ENCODE measurements at places on chromosomes 2 and 18.

DNA sequence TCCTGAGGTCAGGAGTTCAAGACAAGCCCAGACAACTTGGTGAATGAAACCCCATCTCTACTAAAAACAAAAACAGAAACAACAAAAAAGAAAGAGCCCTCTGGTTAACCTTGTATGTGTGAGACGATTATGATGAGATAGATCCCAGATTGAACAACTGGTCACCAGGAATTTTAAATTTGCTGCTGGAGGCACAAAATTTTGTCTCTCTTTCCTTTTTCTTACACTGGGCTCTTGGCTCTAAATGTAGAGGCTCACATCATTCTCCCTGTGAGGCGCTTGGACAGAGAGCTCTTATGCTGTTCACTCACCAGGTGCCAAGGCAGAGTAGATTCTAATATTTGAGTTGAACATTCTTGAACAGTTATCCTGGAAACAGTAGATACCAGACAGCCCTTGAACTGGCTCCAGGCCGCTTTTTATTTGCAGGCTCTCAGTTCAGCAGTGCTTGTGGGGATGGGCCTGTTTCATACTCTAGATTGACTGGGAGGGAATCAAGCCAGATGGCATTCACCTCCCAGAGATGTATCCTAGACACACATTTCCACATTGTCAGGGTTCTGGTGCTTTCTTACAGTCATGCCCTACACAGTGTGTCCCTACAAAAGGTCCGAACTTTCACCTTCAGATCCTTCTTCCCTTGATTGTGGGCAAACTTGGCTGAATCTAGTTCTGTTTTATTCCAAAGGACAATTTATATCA, 1159.6 kb downstream of the RPIA start:
- DNase-seq = no peak

GRCh38 chr18:57434536-57435494, at the start of gene ONECUT2:
Gene ONECUT2, plus strand, starts transcription at chr18:57435374. Its CDS starts 343 bp downstream, at chr18:57435717.
- no peak for DNase-seq

DNA sequence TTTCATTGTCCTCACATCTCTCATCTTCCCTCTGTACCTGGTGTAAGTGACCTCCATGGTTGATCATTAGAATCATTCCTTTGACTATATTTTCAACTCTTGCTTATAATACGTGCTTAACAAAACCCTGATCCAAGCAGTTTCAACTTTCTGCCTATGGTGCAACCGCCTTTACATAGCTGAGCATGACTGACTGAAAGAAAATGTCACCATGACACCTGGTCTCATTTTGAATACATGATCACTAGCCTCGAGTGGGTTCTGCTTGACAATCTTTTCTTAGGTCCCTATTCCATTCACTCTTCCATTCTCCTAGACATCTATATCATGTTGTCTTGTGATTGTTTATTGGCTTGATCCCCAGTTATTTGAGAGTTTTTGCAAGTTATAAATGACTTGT, 78.9 kb upstream of the STAM2 start:
- no peak for DNase-seq

- DNase-seq = no peak
These were observed 23.7 kb downstream of the RTP5 start for GRCh38 chr2:241893265-241893664.

DNA sequence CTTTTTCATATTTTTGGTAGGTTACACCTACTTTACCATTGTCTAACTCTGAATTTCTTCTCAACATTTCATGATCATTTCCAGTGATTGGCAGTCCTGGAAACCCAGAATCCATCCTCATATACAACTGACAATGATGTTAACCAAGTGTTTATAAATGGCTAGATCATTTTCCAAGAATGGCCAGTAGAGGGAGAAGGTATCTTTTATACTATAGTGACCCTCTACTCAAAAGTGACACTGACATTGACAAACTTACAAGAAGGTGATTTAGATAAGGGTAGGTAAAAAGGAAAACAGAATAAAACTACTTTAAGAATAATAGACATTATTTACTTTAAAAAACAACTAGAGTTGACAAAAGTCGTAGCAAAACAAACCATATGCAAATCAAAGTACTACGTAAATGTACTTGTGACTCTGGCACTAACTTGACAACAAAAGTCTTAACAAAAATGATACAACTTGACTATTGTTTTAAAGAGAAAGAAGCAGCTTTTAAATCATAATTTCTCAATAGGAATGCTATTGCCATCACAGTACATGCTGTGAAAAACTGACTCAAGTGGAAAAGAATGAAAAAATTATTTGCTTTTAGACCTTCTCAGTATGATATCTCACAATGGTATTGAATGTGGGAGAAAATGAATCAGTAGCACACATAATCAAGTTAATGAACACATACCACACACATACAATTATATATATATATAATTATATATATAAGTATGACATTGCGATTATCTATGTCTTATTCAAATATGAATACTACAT, 76.6 kb upstream of the GRB14 start:
- DNase-seq = no peak

DNA sequence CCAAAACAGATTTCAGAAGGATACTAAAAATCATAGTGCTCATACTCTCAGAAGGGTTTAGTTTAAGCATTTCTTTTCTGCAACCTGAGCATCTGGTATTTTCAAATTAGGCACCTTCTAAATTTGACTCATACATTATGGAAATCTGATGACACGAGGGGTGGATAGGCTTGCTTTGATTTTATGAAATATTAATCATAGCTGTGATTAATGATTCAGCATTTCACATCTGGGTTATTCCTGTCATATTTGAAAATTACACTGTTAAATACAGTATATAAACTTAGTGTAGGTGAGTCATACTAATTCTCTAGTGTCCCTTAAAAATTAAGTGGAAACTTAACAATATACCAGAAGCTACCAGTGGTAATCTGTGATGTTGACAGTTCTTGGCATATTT, 47.7 kb downstream of the MRPS9 start:
- DNase-seq = no peak

DNA sequence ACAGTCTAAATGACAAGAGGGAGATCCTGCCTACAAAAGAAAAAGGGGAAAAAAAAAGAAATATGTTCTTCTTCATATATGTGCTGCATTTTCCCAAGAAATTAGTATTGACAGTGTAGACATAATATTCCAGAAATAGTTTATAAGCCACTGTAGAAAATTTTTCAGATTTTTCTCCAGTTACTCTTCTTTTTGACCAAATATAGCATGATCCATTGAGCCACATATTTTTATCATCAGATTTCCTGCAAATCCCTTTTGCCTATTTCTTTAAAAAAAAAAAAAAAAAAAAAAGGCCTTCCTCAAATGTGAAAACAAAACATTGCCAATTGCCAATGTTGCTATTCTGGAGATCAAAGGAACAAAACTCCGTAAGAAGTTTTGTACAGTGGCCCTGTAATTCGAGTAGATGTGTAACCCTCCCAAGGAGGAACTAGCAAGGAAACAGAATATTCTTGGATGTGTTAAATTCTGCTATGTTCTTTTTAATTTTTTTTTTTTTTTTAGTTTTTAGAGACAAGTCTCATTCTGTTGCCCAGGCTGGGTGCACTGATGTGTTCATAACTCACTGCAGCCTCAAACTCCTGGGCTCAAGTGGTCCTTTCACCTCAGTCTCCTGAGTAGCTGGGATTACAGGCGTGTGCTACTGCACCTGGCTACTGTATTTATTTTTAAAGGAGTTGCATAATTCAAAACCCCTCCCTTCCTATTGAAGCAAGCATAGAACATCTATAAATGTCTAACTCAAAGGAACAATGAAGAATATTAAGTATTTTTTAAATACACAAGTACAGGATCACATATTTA, 12.5 kb upstream of the CABYR start:
- DNase-seq = no peak

- no peak for DNase-seq
These were observed 102.4 kb downstream of the GALNT3 start for GRCh38 chr2:165691615-165692014.

DNA sequence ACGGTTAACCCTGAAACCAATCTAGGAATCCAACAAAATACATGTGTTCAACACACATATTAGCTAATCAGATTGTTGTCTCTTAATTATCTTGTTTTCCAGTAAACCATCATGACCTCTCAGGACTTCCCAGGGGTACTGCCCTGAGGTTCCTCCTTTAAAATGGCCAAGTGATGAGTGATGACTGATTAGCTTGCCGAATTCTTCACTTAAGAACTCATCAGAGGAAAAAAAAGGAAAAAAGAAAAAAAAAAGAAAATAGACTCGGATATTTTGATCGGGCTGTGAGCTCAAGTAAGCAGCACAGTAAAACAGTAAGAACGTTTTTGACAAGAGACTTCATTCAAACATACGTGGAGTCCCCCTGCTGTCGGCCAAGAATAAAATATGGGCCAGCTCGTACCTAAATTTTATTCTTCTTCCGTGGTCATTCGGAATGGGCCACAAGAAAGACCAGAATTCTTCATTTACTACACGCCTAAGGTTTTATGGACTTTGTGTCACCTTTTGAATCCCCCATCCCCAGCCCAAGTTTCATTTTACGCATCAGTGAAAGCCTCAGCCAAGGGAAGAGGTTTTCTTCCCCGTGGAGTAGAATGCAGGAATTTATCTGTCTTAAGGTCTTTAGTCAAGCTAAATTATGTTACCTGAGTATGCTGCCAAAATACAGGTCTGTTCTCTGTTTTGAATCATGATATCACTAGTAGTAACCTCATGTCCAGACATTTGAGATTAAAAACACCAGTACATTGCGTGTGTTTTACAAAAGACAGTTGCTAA, 40.5 kb downstream of the COLEC12 start:
- no peak for DNase-seq

GRCh38 chr2:201450954-201451291, 335 bp downstream of the TRAK2 start:
- DNase-seq = no peak

- no peak for DNase-seq
These were observed 486 bp upstream of the GPR39 start for GRCh38 chr2:132415915-132416722.

DNA sequence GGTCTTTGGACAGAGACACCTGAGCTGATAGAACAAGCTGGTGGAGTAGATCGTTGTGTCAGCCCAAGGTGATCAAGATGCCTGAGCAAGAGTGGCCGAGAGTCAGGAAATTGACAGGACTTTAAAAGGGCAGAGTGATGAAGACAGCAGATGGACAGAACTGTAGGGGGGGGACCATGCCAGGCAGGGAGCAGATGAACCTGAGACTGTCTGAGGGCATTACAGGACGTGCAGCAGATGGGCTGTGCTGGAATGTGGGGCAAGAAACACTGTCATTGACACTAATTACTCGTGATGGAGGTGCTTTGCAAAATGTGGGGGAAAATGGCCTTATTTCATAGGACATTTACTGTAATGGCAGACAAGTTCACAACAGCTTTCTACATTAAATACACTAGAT, 225.0 kb downstream of the THSD7B start:
- no peak for DNase-seq

GRCh38 chr2:136439064-136439676, 321.2 kb upstream of the CXCR4 start:
- DNase-seq = no peak

- no peak for DNase-seq
These were observed 86.2 kb downstream of the COPS8 start for GRCh38 chr2:237171881-237172280.

GRCh38 chr2:23636426-23636825, 251.4 kb downstream of the KLHL29 start:
- DNase-seq = no peak

- no peak for DNase-seq
These were observed 80.4 kb upstream of the RND3 start for GRCh38 chr2:150567771-150568301.

GRCh38 chr2:217929757-217930707, 72.8 kb downstream of the TNS1 start:
- no peak for DNase-seq

DNA sequence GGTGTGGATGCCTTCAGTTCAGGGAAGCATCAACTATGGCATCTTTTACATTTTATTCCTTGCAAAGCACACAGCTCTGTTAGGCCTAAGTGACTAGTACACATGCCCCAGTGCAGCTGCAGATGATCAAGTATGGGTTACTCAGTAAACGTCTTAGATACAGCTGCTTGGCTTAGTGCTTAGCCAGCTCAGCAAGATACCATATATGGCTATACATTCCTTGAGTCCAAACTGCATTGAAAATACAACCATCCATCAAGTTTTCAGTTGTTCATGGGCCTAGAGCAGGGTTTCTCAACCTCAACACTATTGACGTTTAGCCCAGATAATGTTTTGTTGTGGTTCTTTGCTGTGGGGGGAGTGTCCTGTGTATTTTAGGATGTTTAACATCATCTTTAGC, 769.9 kb downstream of the TSN start:
- no peak for DNase-seq

DNA sequence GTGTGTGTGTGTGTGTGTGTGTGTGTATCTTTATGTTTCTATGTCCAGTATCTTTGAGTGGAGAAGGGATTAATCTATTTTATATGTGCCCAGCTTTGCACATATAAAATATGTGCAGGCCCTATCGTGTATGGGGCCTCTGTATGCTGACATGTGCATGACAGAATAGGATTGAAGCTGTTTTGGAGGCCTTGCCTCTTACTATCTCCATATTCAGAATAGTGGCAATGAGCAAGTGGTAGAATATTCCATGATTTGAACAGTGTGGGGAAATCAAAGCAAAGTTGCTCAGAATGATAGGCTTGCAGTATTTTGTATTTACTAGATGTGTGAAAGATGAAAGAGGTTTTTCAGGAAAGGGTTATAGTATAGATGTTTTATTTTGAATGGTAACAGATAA, 480.8 kb downstream of the XIRP2 start:
- no peak for DNase-seq

DNA sequence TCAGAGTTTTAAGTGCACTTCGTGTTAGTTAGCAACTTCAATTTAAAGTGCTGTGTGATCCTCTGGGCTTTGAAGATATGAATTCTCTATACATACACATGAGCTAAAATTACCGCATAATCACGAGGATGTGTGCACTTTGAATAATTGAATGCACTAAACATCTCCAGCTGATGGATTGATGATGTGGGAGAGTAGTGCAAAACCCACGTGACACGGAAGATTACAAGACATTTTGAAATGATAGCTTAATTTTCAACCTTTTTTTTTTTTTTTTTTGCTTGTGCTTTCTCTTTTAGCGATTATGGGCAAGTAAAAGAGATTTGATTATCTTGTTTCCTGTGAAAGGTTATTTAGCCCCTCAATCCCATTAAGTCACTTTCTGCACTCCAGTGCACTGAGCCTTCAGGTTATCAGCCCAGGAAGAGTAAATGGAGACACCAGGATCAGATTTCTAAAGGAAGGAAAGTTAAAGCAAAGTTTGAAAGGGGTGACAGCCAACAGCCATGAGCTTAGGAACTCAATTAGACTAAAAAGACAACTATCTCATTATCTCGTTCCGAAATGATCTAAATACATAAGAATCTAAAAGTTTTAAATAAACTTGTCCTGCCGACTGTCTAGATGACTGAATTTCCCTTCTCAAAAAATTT, 81.6 kb downstream of the CDK15 start:
- no peak for DNase-seq

DNA sequence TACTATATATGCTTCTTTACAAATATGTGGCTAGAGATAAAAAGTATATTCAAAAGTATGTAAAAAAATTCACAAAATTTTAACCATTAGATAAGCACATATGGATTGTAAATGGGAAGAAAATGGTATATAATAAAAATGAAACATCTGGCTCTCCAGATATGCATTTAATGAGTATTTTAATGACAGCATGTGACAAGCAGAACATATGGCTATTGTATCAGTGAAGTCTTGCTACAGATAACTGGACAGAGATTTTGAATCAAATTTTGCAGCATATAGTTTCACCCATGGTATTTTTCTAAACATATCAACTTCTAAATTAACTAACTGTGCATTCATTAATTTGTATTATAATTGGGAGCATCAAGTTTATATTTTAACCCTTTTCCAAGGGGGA, 5.0 kb upstream of the ABCA12 start:
- no peak for DNase-seq
